ENCODE measurements at places on chromosomes 3 and 15.

- no peak for DNase-seq
Measured at GRCh38 chr15:33656168-33656567, 312.1 kb upstream of the CHRM5 start.

DNA sequence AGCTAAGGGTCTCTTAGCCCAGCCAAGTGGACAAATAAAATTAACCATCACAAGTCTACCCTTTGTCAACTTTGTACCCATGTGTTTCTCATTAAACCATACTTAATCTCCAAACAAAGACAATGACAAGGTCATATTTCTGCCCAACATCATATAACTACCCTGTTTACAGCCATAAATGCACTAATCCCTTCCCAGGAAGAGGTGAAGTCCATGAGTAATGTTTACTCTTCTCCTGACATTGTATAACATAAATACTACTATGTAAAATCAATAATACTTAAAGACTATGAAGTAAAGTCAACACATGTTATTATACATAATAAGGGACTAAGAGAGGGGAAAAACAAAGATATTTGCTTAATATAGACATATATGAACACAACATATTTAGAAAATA lies 38.5 kb upstream of the FAN1 start:
- DNase-seq: no peak

GRCh38 chr3:70072754-70073153 lies 73.2 kb downstream of the SAMMSON start:
- DNase-seq: no peak

- no peak for DNase-seq
Measured at GRCh38 chr3:177724020-177724638, 526.8 kb upstream of the TBL1XR1 start.

DNA sequence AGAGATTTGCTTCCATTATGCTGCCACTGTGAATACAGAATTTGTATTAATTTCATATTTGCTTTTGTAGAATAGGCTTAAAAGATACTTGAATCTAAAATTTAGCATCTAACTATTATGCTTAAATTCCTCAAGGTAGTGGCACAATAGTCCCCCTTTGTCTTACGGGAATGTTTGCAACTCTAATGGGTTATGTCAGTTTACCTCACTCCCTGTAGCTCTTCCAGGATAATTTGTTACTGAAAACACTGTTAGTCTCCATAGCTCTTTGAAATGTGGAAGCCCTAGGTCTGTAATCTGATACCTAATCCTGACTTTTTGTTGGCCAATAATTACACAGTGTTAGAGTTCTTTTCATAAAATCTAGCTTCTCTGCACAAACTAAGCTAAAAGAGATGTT lies 433.4 kb downstream of the PYDC2 start:
- DNase-seq: no peak

DNA sequence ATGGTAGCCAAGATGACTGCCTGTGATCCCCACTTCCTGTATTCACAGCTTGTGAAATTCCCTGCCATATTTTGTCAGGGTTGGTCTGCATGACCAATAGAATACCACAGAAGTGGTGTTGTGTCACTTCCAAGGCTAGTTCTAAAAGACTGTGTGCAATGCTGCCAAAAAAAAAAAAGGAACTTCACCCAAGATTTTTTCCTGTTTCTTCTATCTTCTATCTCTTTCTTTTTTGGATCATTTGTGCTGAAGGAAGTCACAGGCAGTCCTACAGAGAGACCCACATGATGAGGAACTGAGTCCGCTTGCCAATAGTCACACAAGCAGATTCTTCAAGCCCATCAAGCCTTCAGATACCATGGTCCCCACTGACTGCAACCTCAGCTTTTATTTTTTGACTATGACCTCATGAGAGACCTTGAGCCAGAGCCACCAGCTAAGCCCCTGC lies 18.1 kb upstream of the RAF1 start:
- no peak for DNase-seq
